ENCODE measurements at places on chromosomes 13 and 19.
A peak's percentile ranks its signal among the peaks of the same experiment; 100 is the strongest.

GRCh38 chr19:55090564-55090963 lies 14.9 kb downstream of the EPS8L1 start:
- no peaks in the 10 kb centered on the region for H3K4me1 ChIP-seq
- peaks cover 19% of the 10 kb centered on the region for H3K36me3 ChIP-seq
- H3K4me3 ChIP-seq = no peak overlapping the region
- no peak for DNase-seq
- no peak overlapping the region for H3K27ac ChIP-seq

- H3K27ac ChIP-seq = no peak overlapping the region
- H3K4me1 ChIP-seq = no peaks in the 10 kb centered on the region
- no peaks in the 10 kb centered on the region for H3K36me3 ChIP-seq
- H3K27me3 ChIP-seq = peaks cover 28% of the 10 kb centered on the region
- H3K4me3 ChIP-seq = no peak overlapping the region
- DNase-seq = no peak
Observed at GRCh38 chr13:106701771-106702341, 133.9 kb upstream of the ARGLU1 start.

GRCh38 chr13:87123987-87124784 lies 547.0 kb upstream of the SLITRK5 start:
- no peaks in the 10 kb centered on the region for H3K27me3 ChIP-seq
- peaks cover 23% of the 10 kb centered on the region for H3K4me1 ChIP-seq
- H3K27ac ChIP-seq = peak overlapping the region; percentile 77
- peak overlapping the region; percentile 54 for H3K4me3 ChIP-seq
- no peaks in the 10 kb centered on the region for H3K36me3 ChIP-seq

GRCh38 chr13:46666727-46667456 lies 113.9 kb downstream of the LRCH1 start:
- DNase-seq = no peak
- H3K36me3 ChIP-seq = no peaks in the 10 kb centered on the region
- no peaks in the 10 kb centered on the region for H3K27me3 ChIP-seq
- no peak overlapping the region for H3K4me3 ChIP-seq

DNA sequence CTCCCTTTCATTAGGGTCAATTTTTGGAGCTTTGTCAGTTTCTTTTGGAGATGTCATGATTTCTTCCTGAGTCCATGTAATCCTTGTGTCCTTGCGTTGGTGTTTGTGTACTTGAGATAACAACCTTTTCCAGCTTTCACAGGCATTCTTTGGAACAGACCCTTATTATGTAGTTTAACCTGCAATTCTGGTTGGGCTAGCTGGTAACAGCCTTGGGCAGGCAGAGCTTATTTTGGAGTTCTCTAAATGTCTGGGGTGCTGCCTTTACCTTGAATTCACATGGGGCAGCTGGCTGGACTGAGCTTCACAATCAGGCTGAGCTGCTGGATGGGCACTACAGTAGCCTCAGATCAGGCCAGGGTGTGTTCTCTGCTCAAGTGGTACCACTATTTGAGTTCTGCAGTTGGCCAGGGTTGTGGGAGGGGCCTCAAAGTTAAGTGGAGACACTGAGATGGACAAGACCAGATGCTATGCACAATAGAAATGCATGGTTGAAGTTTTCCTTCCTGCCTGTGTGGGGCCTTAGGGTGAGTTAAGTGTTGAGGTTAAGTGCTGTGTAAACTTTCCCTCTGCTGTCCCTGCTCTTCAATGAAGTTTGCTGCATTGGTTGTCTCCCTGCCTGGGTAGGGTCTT lies 277.3 kb downstream of the ATP8A2 start:
- no peaks in the 10 kb centered on the region for H3K36me3 ChIP-seq
- H3K4me3 ChIP-seq = no peak overlapping the region
- no peak overlapping the region for H3K27ac ChIP-seq
- no peak for DNase-seq
- H3K4me1 ChIP-seq = no peaks in the 10 kb centered on the region

GRCh38 chr13:43573361-43573740 lies 213.4 kb downstream of the ENOX1 start:
- DNase-seq = peak; percentile 63
- 0 out of 2 replicates have a peak overlapping the region, but pooled peaks have one; percentile 8 for H3K27ac ChIP-seq
- H3K4me1 ChIP-seq = peaks cover 21% of the 10 kb centered on the region
- peak overlapping the region; percentile 18 for H3K4me3 ChIP-seq
- no peaks in the 10 kb centered on the region for H3K36me3 ChIP-seq

DNA sequence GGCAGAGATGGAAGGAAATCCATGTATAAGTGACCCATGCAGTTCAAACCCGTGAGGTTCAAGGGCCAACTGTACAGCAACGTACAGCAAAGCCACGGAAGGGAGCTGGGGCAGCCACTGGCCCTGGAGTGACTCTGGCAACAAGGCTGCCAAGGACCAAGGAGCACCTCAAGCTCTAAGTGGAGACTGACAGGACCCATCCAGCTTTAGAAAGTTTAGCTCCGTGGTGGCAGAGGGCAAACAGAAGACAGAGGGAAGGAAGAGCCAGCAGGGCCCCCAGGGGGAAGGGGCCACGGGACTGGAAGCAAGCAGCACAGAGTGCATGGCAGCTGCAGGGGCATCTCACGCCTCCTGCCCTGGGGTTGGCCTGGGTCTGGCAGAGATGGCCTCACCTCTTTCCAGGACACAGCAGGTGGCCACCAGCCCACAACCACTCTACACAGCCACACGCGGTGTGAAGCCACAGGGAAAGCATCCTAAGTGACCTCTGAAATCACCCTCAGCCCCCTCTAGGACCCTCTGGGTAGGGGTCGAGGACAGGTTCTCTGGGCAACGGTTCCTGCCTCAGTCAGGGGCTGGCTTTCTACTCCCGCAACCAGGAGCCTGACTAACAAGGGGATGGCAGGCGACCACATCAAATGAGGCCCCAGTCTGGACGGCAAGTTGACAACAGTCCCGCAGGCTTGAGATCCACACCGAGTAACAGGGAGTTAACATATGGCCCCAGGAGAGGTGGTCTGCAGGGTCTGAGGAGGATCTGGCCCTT lies 3.8 kb downstream of the MIER2 start:
- no peaks in the 10 kb centered on the region for H3K27me3 ChIP-seq
- DNase-seq = no peak
- H3K4me1 ChIP-seq = peaks cover 25% of the 10 kb centered on the region
- no peak overlapping the region for H3K27ac ChIP-seq

DNA sequence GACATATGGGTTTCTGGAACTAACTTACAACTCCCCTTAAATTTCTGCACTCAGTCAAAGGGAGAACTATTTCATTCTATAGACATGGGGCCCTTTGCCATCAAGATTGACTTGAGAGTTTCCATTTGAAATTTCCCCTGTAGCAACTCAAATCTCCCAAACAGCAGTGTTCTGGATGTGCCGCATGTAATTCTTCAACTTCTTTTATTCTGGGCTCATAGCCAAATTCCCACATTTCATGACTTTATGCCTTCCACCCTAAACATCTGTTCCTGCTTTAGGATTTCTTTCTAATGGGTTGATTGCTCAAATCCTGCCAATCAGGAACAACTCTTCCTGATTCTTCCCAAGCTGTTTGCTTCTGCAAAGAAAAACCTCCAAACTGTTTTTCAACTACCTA lies 336.0 kb downstream of the TBC1D4 start:
- H3K27ac ChIP-seq = no peak overlapping the region
- no peaks in the 10 kb centered on the region for H3K27me3 ChIP-seq
- H3K36me3 ChIP-seq = no peaks in the 10 kb centered on the region
- H3K4me3 ChIP-seq = no peak overlapping the region

DNA sequence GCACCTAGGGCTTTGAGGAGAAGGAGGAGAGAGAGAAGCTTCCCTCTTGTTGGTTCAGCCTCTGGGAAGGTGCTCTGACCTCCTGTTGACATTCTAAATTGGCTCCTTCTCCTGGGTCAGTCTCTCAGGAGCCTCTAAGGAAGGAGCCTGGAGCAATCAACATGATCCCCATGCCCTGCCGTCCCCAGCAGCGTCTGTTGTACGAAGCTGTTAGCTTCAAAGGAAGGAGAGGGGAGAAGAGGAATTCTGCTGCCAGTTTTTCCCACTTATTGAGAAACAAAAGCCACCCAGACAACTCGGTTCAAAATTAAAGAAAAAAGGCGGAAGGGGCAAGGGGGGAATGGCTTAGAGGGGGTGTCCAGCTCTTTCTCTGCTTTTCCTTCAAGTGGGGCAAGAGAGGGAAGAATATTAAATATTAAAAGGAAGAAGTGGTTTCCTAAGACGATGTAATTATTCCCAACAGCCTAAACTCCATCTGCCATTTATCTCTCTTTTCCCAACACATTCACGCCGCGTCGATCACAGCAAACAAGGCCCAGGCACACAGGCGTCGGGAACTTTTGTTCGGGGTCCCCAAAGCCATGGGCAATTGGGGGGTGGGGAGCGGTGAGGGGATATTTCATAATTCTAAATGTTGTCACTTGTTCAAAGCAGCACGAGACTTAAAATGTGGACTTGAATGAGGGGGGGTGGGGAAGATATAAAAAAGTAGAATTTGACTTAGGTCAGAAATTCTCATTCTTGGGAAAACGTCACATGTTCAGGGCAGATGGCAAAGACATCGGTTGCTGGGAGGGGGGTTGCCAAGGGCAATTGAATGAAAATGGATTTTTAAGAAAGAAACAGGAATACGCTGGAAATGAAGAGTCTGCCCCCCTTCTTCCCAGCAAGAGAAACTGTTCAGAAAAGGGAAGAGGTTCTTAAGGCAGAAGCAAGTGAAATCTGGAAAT lies 116.8 kb upstream of the CACNA1A start:
- 0 out of 2 replicates have a peak, but pooled peaks cover under 1% of the 10 kb centered on the region for H3K27me3 ChIP-seq
- no peak overlapping the region for H3K4me3 ChIP-seq
- no peak overlapping the region for H3K27ac ChIP-seq
- no peak for DNase-seq
- peaks cover 11% of the 10 kb centered on the region for H3K4me1 ChIP-seq

- H3K4me3 ChIP-seq = no peak overlapping the region
- DNase-seq = no peak
- H3K4me1 ChIP-seq = no peaks in the 10 kb centered on the region
- H3K27me3 ChIP-seq = no peaks in the 10 kb centered on the region
- H3K36me3 ChIP-seq = peaks cover 5% of the 10 kb centered on the region
Observed at GRCh38 chr13:99075268-99076191, 97.7 kb upstream of the DOCK9 start.

DNA sequence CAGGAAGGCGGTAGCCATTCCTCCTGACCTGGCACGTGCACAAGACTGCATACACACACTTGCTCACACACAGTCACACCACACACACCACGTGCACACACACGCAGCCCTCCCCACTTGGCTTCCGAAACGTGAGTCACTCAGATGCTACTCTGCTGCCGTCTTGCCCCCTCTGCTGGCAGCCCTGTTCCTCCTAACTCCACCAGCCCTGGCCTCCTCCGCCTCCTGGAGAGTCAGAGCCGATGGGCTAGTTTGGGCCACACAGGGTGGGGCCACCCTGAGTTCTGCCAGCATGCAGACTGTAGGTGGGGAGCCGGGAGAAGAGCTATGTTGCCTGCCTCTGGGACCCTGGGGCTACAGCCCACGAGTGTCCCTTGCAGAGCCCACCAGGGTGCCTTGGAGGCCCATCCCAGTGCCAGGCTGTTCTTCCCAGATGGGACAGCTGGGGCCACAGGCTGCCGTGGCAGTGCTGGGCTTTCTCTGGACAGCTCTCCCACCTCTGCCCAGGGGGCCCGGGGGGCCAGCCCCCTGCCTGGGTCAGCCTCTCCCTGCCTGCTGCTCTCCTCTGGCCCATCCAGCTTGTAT lies 12.1 kb downstream of the PIN1 start:
- peak overlapping the region; percentile 9 for H3K27ac ChIP-seq
- no peak overlapping the region for H3K4me3 ChIP-seq
- H3K4me1 ChIP-seq = peaks cover 5% of the 10 kb centered on the region
- peaks cover 27% of the 10 kb centered on the region for H3K36me3 ChIP-seq

DNA sequence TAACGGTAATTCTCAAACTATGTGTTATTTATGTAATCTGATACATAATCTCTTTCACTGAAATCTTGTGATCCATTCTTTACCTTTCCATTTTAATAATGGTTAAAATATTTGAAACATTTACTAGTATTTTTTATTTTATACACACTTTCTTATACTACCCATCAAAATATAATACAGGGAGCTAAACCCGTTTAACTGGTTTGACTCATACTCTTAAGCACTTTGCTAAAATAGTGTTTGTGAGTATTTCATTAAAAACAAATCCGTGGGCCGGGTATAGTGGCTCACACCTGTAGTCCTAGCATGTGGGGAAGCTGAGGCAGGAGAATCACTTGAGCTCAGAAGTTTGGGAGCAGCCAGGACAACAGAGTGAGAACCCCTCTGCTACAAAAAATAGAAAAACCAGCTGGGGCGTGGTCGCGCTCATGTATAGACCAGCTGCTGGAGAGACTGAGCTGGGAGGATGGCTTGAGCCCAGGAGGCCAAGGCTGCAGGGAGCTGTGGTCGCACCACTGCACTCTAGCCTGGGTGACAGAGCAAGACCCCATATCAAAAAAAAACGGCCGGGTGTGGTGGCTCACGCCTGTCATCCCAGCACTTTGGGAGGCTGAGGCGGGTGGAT lies 43.8 kb upstream of the DCUN1D2 start:
- H3K4me3 ChIP-seq = no peak overlapping the region
- peaks cover 16% of the 10 kb centered on the region for H3K4me1 ChIP-seq
- DNase-seq = peak; percentile 54
- no peak overlapping the region for H3K27ac ChIP-seq
- H3K27me3 ChIP-seq = no peaks in the 10 kb centered on the region

DNA sequence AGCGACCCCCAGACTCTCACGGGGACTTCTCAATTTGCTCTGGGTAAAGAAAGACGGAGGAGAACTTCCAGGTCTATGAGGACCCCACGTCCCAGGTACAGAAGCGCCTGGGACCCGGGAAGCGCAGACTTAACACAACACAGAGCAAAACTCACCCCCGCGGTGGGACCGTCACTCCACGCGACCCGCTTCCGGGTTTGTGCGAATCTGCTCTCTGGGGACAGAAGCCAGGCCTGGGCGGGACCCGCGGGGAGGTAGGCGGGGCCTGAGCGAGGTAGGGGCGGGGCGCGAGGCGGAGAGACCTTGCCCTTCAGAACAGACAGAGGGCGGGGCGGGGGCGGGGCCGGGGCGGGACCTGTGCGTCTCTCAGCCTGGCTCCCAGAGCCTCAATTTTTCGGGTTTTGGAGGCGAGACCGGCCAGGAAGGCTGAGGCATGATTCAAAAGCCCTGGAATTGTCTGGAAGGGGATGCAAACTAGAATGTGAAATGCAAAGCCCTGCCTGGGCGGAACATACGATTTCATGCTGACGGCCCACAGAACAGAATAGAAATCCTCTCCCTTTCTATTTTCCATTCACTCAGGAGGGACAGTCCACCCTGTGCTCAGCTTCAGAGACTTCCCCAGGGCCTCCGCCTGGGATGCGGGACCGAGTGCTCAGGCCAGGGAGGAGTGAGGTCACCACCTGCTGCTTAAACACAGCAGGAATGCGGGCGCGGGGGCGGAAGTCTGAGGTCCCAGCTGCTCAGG lies 19.3 kb upstream of the ZNF888 start:
- no peaks in the 10 kb centered on the region for H3K27me3 ChIP-seq
- H3K4me1 ChIP-seq = peaks cover 47% of the 10 kb centered on the region
- DNase-seq = peak; percentile 88
- peak overlapping the region; percentile 81 for H3K4me3 ChIP-seq

- H3K27ac ChIP-seq = no peak overlapping the region
- no peak overlapping the region for H3K4me3 ChIP-seq
- no peaks in the 10 kb centered on the region for H3K36me3 ChIP-seq
- DNase-seq = no peak
- peaks cover 5% of the 10 kb centered on the region for H3K4me1 ChIP-seq
Observed at GRCh38 chr19:35524181-35524837, 3.8 kb downstream of the SBSN start.

Measured in PC-3 (cell line).